ENCODE measurements at places on chromosomes 6 and 20. TPM values are rescaled to one million over a fixed set of nuclear protein-coding genes. Genes with fewer than 3 reads are reported as not detected.
A peak's percentile ranks its signal among the peaks of the same experiment; 100 is the strongest.

GRCh38 chr20:49595811-49596561 lies 28.0 kb upstream of the PTGIS start:
- peak; percentile 29 for DNase-seq

DNA sequence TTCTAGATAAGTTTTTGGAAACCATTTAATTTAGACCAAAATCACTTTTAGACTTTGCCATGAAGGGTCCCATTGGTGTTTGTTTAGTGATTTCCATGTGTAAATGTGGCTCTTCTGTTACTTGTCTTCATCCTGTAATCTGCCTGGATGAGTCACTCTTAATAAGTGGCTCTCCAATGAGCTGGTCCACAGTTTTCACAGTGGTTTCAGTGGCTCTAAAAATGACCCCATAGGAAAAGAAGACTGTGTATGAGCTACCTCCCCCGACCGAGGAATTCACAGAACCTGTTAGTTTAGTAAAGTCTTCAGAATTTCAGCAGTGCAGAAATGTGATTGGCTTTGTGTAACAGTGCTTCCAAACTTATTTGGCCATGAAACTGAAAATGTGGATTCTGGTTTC lies 492.0 kb upstream of the MARCKS start:
- no peak for DNase-seq

DNA sequence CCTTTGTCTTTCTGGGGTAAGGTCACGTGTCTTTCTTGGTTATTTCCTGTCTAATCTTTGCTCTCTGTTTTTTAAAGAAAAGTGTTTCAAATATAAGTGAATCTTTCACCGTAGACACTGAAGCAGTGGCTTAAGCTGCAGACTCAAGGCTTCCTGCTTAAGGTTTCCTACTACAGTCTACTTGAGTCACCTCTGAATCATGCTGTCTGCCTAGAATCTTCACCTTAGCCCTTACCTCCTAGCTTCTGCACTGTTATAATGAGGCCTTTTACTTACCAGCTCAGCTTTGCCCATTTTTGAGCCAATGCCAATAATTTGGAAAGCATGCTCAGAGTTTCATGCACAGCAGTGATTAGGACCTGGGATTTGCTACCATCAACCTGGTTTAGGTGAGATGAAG lies 30.6 kb downstream of the ADGRF4 start:
- DNase-seq, result no peak

GRCh38 chr6:44028789-44029310 lies 98.4 kb downstream of the MRPL14 start:
- no peak for DNase-seq

Gene TRIM40
- not detected for total RNA-seq

Data from SJSA1 (cell line).